NCI-H187 (cell line): ENCODE measurements at places on chromosomes 13 and 19.

DNA sequence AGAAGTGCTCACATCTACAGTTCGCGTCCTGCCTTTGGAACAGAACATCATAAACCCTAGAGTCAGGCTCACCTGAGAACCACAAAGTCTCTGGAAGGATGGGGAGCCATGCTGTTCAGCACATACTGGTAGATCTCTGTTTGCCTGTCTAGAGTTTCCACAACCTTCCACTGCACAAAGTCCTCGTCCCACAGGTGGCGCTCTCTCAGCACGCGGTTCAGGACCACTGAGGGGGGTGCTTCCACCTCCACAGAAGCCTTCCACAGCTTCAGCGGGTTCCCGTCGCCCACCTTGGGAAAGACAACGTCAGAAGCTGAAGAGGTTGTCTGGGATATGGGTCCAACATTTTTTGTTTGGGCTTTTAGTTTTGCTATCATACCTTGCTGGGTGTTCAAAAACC, 93.6 kb downstream of the KL start:
- DNase-seq: no peak

DNA sequence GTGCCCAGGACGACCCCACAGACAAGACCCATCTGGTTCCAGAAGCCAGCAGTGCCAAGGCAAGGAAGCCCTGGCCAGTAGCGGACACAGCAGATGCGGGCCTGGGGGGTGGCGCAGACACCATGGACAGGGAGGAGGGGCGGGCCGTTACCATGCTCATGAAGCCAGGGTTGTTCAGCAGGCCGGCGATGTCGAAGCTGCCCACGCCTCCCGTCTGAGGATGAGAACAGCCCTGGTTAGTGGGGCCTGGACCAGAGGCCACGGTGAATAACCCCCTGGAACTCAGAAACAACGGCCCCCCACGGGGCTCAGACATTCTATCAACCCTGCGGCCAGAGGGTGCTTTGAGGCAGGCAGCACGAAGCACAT, 21.5 kb upstream of the SLC39A3 start:
- no peak for DNase-seq

- no peak for DNase-seq
Observed at GRCh38 chr13:48265217-48265815, 32.3 kb downstream of the ITM2B start.

- no peak for DNase-seq
Observed at GRCh38 chr13:51221674-51222036, 543 bp upstream of the FAM124A start.

DNA sequence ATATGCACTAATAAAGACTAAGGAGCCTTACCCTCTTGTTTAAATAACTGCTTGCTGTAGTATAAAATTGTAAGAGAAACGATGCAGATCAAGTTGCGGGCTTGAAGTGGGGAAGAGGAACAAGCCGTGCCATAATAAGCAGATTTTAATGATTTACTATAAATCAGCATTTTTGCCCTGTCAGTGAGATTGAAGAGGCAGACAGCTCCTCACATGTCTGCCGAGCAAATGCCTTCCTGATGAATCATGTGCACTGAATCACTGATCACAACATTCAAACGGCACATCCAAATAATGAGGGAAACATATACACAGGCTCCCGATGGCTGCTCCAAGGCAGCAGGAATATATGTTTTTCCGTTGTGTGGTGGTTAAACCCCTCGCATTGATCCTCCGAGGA, 282.9 kb downstream of the TSHZ3 start:
- DNase-seq: no peak

DNA sequence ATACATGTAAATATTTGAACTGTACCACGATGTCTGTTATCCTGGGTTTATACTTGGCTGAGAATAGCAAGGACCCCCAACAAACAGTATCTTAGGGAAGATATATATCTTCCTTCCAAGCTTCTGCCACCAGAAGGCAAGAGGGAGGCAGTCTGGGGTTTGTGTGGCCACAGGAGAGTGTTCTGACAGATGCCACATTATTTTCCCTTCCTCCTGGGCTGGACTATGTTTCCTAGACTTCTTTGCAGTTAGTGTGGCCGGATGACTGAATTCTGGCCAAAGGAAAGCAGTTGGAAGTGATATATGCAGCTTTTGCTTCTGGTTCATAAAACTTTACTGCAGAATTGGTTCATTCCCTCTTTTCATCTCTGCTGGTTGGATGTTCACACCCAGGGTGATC, 39.9 kb upstream of the TMTC4 start:
- DNase-seq: no peak

GRCh38 chr19:16921766-16922591, 33.2 kb downstream of the F2RL3 start:
- DNase-seq: no peak

GRCh38 chr19:8221161-8221560, 12.0 kb downstream of the CERS4 start:
- no peak for DNase-seq

GRCh38 chr13:27967203-27967735, 1.8 kb downstream of the CDX2 start:
- no peak for DNase-seq

DNA sequence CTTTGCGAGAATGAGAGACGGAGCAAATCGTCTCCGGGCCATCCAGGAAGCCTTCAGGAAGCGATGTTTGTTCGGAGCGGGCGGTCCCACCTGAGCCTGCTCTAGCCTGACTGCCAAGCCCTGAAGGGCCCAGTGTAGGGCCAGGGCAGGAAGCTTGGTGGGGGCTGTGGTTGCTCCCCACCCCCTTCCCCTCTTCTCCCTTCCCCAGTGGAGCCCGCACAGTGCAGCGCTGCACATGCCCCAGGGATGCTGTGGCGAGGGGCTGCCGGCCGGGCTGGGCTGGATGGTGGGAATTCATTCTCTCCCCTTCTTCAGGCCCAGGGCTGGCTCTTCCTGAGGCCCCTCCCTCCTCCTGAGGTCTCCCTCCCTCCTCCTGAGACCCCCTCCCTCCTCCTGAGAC, 7.1 kb upstream of the GRTP1 start:
- DNase-seq: no peak

GRCh38 chr19:2636897-2637683, 65.4 kb downstream of the GNG7 start:
- DNase-seq: no peak

- no peak for DNase-seq
Observed at GRCh38 chr19:18607226-18608101, 865 bp upstream of the CRLF1 start.

DNA sequence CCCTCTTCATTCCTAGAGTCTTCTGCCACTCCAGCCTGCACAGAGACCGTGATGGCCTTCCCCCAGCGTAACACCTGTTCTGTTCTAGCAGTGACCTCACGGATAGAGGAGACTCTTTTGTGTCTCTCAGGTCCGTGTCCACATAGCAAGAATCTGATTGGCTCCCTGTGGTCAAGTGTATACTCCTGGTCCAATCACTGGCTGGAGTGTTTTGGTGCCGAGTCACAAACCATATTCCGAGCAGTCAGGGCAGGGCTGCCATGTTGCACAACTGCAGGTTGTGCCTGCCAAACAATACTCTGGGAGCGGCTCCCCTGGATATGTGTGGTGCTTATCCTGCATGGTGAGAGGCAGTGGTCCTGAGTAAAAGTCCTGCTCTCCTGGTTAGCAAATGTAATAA, 402.4 kb downstream of the KCNRG start:
- no peak for DNase-seq

DNA sequence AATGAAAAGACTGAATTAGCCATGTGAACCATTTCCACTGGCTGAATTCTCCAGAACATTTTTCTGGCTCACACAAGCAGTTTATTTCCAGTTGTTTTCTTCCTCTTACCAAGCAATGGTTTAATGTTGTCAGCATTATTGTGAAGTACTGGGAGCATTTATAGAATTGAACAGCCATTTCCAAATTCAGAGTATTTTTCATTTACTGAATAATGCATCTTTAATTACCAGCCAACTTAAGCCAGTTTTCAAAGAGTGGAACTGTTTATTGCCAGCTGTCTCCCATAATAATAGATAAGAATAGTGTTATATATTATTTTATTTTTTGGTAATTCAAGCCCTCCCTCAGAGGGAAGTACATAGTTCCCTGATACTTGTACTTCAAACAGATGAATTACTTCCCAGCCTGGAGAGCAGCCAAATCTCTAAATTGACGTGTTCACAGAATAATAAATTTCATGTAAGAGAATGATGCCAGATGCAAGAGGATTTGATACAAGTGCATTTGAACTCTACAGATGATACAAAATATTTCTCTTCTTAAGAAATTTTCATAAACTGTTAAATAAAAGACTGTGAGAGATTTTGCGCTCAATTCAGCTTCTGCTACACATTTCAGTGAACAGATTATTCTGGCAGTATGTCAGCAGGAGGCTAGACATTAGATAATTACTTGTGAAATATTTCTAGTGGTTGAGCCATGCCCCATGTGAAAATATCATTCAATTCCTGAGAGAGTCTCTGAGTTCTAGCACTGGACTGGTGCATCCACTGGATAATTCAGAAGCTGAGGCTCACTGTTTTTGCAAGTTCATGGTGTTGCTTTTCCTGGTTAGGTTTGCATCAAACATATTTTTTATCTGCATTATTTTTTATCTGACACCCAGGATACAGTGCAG, 315.9 kb downstream of the SLC7A1 start:
- DNase-seq: no peak

GRCh38 chr13:75550159-75550567, 572 bp downstream of the UCHL3 start:
- DNase-seq: no peak

GRCh38 chr19:50501186-50501567, 9.8 kb downstream of the JOSD2 start:
- no peak for DNase-seq

GRCh38 chr19:14495672-14496028, 277 bp downstream of the GIPC1 start:
- DNase-seq: no peak

GRCh38 chr19:21482863-21483276, 22.5 kb upstream of the ZNF429 start:
- no peak for DNase-seq

DNA sequence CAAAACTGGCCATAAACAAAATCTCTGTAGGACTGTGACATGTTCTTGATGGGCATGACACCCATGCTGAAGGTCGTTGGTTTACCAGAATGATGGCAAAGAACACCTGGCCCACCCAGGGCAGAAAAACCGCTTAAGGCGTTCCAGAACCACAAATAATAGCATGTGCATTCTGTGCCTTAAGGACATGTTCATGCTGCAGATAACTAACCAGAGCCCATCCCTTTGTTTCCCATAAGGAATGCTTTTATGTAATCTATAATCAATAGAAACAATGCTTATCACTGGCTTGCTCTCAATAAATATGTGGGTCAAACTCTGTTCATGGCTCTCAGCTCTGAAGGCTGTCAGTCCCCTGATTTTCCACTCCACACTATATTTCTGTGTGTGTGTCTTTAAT, 11.2 kb upstream of the ZNF578 start:
- no peak for DNase-seq

DNA sequence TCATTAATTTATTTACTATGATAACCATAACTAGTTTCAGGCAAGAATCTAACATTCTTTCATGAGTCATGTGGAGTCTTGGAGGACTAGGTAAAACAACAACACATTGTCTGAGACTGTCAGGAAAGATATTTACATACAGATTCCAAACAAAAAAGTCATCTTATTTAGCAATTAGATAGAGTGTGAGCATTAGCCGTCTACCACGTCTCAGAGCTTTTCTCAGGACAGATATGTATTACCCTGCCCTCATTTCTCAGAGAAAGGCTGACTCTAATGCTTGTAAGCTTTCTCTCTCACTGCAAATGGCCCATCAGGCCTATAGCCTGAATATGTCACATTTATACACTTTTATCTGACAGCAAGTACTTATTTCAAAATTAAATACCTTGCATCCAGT, 312.1 kb upstream of the PCDH20 start:
- no peak for DNase-seq

DNA sequence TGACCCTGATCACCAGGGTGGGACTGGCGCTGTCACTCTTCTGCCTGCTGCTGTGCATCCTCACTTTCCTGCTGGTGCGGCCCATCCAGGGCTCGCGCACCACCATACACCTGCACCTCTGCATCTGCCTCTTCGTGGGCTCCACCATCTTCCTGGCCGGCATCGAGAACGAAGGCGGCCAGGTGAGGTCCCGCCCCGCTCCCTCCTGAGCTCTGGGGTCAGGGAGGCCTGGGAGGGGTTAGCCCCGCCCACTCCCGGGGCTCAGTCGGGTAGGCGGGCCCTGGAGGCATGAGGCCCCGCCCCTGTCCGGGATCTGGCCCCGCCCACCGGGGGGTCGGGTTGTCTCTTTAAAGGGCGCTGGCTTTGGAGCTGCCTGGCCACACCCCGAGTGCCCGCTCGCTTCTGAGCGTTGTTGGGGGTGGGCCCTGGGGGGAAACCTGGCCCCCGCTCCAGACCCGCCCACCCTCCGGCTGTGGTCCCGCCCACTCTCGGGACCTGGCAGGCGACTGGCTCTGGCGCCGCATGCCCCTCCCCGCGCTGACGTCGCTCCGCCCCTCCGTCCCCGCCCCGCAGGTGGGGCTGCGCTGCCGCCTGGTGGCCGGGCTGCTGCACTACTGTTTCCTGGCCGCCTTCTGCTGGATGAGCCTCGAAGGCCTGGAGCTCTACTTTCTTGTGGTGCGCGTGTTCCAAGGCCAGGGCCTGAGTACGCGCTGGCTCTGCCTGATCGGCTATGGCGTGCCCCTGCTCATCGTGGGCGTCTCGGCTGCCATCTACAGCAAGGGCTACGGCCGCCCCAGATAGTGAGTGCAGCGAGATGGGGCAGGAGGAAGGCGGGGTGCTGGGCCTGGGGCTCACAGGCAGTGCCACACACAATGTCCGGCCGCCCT, 13.1 kb downstream of the DDX39A start:
- peak; percentile 81 for DNase-seq

DNA sequence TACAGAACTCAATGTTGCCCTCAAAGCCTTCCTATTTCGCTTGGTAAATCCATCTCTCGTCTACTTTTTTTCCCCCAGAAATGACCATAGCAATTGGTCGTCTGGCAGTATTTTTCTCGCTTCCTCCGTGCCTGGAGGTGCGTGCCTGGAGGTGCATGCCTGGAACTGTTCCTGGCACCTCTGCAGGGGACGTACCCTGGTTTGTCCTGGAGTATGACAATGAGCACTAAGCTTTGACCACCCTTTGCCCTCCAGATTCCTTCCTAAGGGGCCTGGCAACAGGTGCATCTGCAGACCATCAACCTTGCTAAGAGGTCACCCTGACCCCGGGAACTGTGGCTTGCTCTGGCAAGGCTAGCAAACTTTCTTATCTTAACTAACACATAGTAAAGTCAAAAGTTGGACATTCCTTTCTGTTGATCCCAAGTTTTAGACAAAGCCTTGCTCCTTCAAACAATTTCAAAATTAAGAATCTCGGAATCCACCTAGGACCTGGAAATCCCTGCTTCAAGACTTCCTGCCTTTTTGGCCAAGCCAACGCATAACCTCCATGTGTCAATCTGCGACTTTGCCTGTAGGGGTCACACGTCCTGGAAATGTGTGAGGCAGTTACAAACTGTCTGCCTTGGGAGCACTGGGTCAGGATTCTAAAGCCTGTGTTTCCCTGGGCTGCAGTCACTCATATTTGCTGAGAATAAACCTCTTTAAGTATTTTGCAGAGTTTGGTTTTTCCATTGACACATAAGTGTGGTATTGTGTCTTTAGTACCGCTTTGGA, 28.8 kb upstream of the TUBGCP3 start:
- no peak for DNase-seq
